Panc1 (cell line): ENCODE measurements at places on chromosomes 4 and X. TPM values are rescaled to one million over a fixed set of nuclear protein-coding genes. Genes with fewer than 3 reads are reported as not detected.

Gene DCAF8L2
- total RNA-seq = not detected

Gene WDR44
- 22.3 TPM for total RNA-seq

Gene HS3ST1
- 0.21 TPM for total RNA-seq

Gene EMD
- total RNA-seq = 178 TPM

Gene SPANXB1
- not detected for total RNA-seq

Gene XPNPEP2
- total RNA-seq = not detected

Gene CXCL11
- not detected for total RNA-seq

Gene NEIL3
- total RNA-seq = 8.9 TPM

Gene MAGEA10
- not detected for total RNA-seq

Gene FRG2
- total RNA-seq = not detected

Gene SCML2
- total RNA-seq = 7.1 TPM

Gene LRBA
- total RNA-seq = 26.4 TPM

Gene TCEANC
- 0.92 TPM for total RNA-seq

Gene REPS2
- total RNA-seq = 4.5 TPM

Gene MAGIX
- 3.8 TPM for total RNA-seq

Gene TMSB15C
- total RNA-seq = 2.1 TPM
